ENCODE measurements at places on chromosomes 2 and 18. TPM values are rescaled to one million over a fixed set of nuclear protein-coding genes. Genes with fewer than 3 reads are reported as not detected.

The CRYGC gene
- total RNA-seq, result not detected

The CENPO gene
- 3.0 TPM for total RNA-seq

The PDE11A gene
- total RNA-seq, result 0.56 TPM

The NOL4 gene
- 0.31 TPM for total RNA-seq

Measured in left cardiac atrium (tissue), 4 donors.